ENCODE measurements at places on chromosomes 6 and 20.
A peak's percentile ranks its signal among the peaks of the same experiment; 100 is the strongest.

DNA sequence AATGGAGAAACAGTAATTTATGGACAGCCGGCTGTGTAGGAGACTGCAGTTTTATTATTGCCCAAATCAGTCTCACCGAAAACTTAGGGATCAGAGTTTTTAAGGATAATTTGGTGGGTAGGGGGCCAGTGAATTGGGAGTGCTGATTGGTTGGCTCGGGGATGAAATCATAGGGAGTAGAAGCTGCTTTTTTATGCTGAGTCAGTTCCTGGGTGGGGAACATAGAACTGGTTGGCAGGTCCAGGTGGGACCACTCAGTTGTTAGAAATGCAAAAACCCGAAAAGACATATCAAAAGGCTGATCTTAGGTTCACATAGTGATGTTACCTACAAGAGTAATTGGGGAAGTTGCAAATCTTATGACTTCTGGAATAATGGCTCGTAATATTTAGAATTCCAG is 59.3 kb downstream of the DOP1A start:
- no peak for DNase-seq

DNA sequence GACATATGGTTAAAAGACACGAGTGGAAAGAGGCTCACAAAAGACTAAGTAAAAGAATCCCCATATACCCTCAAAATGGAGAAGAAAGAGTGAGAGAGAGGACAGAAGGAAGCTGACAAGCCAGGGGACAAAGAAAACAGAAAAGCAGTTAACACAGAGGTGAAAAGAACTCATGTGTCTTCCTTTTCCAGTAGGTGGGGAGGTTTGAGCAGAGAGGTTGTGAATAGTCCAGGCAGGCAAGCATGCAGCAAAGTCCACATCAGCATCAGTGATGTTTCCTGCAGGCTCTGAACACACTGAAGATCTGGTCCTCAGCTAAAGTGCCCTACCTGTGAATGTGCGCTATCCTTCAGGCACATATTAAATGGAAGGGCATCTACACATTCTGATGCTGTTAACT is 196.5 kb upstream of the IRAK1BP1 start:
- no peak for DNase-seq

- peak; percentile 22 for DNase-seq
Observed at GRCh38 chr6:136782021-136782770, 10.1 kb downstream of the MAP3K5 start.

GRCh38 chr20:9200620-9201019 is 131.7 kb downstream of the PLCB4 start:
- DNase-seq, result no peak

DNA sequence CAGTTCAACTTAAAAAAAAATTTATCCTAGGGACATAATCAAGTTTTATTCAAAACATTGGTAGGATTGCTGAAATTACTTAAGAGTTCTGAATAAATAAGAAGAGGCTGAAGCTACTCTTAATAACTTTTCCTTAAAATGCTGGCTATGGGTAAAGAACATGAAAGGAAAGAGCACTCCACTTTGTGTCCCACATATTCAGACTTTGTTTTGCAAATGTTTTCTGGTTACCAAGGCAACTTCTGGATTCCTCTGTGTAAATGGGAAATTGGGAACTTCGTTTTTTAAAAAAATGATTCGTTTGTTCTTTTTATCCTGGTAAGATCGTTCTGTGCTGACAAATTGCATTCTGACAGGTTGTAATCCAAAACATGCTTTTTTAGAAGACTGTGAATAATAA is 115.0 kb downstream of the KIF6 start:
- DNase-seq, result no peak

DNA sequence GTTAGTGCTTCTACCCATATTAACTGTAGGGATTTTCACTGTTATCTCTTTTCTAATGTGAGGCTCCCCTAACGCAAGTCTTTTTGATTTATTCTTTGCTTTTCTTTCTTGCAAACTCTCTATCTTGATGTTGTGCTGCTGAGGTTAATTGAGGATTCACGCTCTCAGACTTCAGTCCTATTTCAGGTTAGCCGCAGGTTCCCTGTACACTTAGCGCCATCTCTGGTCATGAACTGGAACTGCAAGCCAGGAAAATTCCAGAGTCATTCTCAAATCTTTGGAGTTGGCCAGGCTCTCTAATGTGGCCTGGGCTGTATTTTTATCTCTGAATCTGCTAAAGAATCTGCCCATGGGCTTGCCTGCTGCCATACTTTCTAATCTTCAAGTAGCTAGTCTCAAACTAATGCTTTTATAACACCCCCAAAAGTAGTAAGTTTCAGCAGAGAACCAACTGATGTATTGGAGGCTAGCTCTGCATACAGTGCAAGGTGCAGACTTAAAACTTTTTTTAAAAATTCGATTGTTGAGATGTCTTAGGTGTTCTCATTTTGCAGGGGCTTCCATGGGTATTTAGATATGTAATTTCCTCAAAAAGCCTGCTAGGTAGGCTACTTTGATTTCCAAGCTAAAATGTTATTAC is 91.1 kb upstream of the OPRM1 start:
- peak; percentile 8 for DNase-seq

GRCh38 chr6:136977075-136977474 is 55.0 kb downstream of the SLC35D3 start:
- no peak for DNase-seq

GRCh38 chr20:9141070-9141469 is 72.2 kb downstream of the PLCB4 start:
- no peak for DNase-seq

DNA sequence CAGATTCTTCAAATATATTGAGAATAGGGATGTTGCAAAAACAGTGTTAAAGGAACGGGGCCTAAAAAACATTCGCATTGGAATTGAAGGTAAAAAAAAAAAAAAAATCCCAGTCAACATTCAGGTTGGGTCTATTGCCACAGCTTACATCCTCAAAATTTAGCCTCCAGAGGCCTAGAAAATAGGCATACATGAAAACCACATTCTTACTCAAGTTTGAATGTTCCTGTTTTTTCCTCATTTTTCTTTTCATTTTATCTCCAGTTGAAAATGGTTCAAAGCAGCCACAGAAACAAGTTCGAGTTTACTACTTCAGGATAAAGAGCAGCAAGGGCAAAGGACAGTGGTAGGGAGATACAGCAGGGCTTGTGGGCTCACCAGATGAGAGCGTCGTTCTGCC is 41.9 kb downstream of the KCTD20 start:
- DNase-seq, result no peak

All from fibroblast of the conjunctiva (primary cell).